Activated CD4-positive, alpha-beta T cell treated with anti-CD3 and anti-CD28 coated beads, Interleukin-2, amount 50 U/mL, for 16 hours (primary cell): ENCODE measurements at places on chromosomes 7 and 10.

- no peak for DNase-seq
Observed at GRCh38 chr7:71659622-71660021, 527.7 kb downstream of the GALNT17 start.

DNA sequence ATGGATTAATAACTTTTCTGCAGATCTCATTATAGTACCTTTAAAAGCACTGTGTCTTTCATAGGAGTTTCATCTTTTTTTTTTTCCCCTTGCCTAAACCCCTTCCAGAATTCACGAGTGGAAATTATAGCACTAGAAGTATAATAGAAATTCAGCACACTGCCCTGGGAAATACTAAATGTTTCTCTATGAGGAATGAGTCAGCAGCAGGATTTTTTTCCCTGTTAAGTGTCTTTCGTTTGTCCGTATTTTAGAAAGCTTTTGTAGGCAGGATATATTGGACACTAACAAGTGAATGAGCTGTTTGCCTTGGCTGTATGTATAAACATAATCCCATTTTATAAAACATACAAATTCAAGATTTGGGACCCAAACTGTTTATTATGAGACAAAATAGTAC is 105.8 kb downstream of the EXOC4 start:
- DNase-seq = no peak

GRCh38 chr7:132691201-132691600 is 114.9 kb upstream of the PLXNA4 start:
- no peak for DNase-seq

DNA sequence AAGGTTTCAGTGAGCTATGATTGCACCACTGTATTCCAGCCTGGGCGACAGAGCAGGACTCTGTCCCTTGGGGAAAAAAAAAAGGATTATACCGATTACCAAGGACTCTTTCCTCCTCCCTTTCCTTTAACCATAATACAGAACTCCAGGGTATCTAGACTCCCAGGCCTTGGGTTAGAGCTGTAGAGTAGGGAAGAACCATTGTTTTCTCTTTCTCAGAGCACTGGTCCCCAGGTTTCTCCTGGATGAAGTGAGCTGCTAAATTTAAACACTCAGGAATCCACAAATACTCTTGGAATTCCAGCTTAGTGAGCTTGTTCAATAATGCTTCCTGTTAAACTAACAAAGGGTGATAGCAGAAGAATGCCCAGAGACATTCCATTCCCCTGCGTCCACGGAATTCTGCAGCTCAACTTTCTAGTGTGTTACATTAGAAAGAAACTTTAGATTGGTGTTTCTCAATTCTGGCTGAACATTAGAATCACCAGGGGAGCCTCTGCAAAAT is 14.6 kb upstream of the RPEL1 start:
- DNase-seq = no peak

DNA sequence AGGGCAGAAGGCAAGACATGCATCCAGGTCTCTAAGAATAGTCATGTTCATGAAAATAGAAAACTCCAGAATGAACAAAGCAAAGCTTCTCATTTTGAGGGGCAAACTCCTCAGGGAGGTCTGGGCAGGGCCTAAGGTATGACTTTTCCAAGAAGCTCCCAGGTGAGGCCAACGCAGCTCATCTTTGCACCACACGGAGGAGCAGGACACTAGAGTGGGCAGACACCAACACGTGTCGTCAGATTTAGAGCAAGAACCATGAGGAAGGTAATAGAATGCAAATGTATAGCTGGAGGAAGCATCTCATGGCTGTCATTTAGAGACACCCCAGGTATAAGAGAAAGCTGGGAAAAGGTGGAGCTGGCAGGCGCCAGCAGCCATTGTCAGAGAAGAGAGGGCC is 95.7 kb downstream of the WDFY4 start:
- DNase-seq = no peak

DNA sequence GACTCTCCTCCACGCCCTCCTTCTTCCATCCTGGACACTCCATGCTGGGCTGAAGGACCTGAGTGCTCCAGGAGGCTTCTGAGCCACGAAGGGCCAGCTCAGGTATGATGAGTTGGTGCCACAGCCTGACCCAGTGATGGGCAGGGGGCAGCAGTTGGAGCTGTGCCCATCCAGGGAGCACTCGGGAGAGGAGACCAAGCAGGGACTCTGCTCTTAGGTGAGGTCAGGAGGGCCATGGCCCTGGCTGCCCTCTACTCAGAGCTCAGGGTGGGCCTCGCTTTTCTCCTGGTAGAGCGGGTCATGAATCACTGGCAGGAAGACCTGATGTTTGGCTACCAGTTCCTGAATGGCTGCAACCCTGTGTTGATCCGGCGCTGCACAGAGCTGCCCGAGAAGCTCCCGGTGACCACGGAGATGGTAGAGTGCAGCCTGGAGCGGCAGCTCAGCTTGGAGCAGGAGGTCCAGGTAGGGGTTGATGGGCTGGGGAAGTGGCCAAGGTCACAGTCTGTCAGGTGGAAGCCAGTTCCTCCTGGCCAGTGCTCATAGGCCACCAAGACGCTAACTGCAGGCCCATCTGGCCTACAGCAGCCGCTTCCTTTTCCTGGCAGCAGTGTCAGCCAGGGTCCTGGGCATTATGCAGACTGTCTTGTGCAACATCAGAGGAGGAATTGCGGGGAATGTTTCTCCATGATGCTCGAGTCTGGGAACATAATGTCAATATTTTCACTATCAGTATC is 50.8 kb downstream of the ALOX5 start:
- no peak for DNase-seq

GRCh38 chr7:105131033-105131656 is 117.1 kb downstream of the KMT2E start:
- peak; percentile 70 for DNase-seq

- no peak for DNase-seq
Observed at GRCh38 chr7:158803367-158803969, 25.8 kb downstream of the ESYT2 start.

DNA sequence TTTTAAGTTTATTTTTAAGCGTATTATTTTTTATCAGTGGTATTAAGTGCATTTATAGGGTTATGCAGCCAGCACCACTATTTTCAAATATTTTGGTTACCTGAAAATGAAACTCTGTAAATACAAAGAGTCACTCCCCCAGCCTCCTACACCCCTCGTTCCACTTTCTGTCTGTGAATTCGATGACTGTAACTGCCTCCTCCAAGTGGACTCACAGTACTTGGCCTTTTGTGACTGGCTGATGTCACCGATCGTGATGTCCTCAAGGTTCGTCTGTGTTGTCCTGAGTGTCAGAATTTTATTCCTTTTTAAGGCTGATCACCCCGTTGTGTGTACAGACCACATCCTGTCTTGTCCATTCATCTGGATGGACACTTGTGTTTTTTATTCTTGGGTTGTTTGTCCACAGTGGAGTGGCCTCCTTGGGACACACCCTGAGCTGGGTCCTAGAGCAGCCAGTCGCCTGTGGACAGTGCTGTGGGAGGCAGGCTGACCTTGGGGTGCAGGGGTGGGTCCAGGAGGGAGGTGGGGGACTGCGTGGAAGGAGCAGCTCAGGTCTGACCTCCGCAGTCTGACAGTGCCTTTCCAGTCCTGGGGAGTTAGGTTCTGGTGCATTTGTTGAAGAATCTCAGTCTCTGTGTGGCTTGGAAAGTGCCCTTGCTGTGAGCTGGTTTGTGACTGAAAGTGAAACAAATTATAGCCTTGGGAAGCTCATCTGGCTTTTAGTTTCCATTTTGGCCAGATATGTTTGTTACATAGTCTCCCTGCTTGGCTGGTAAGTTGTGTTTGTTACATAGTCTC is 6.9 kb downstream of the MTG1 start:
- peak; percentile 49 for DNase-seq

GRCh38 chr7:122438492-122438891 is 133.9 kb upstream of the FEZF1 start:
- no peak for DNase-seq

DNA sequence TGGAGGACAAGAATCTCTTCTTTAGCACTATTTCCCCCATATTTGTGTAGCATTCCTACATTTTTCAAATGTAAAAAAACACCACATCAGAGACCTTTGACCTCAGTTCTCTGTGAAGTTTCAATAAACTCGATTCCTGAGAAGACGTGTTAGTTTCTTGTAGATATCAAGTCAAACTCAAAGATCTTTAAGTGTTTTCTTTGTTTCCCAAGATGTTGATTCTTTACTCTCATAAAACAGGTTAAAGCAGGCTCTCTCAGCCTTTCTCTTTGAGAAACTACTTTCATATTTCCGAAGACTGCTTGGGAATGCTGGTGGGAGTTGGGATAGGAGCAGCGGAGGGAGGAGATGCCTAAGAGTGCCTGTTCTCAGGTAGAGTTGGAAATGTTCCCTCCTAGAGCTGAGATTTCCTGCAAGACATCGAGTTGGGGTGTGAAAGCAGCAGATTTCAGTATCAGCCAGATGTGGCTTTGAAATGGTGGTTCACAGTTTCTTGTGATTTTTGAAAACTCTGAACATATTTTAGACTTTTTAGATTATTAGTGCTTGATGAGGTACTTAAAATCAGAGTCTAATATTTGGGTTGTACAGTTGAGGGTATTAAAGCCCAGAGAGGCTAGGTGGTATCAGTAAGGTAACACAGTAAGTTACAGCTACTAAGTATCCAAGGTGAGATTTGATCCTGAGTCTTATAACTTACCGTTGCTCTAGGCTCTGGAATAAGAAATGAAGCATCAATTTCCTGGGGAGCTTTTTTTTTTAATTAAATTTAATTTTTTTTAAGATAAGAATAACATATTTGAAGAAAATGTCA is 13.9 kb downstream of the ADK start:
- no peak for DNase-seq

GRCh38 chr7:139901901-139902300 is 72.8 kb downstream of the TBXAS1 start:
- no peak for DNase-seq

GRCh38 chr7:70573071-70573661 is 558.8 kb upstream of the GALNT17 start:
- no peak for DNase-seq

DNA sequence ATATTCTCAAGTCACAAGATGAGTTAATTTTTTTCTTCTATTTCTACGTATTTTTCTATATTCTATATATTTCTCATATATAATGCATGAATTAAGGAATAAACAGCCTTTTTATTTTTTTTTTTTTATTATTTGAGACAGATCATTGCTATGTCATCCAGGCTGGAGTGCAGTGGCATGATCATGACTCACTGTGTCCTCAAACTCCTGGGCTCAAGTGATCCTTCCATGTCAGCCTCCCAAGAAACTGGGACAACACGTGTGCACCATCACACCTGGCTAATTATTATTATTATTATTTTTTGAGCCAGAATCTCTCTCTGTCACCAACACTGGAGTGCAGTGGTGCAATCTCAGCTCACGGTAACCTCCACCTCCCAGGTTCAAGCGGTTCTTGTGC is 1.5 kb downstream of the CLDN12 start:
- DNase-seq = no peak

DNA sequence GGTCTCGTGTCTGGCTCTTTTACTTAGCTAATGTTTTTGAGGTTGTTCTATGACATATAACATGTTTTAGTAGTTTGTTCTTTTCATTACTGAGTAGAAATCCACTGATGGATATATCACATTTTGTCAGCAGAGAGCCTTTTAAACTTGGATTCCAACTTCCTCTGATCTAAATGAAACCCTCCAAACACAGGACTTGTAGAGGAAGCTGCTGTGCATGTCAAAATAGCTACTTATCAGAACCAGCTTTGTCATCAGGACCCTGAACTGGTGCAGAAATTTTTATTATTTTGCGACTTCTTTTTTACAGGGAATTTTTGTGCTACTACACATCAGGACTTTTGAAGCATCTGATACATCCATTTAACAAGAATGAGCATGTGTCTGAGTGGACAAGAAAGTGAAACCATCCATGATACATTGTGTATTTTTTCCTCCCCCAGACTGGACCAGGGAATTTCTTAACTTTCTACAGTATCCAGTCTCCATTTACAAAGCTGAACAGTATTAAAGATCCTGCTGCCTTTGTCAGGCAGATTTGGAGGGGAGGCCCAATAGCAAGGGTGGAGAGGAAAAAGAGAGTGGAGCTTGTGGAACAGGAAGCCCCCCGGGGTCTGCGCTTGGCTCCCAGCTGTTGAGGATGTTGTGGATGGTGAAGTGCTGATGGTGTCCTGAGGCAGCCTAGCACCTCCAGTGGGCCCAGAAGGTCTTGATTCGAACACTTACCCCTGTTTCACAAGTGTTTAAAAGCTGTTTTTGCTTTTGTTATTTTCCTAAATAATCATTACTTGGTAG is 29.3 kb upstream of the MTPAP start:
- no peak for DNase-seq

DNA sequence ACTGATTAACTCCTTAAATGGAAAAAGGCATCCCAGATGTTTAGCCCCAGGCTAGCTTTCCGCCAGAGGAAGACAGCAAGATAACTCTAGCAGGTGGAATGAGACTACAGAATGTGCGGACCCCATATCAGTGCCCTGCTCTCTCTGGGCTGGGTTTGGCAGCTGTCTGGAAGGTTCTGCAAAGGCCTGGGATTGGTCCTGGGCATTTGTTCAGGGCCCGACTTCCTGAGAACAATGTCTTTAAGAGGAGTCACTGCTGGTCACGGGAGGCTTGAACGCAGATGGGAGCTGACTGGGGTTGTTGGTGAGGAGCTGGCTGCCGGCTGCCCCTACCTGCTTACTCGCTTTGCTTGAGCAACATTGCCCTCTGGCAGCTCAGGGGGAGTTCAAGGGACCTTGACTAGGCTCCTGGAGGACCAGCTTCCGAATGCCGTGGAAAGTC is 130.6 kb upstream of the BTBD16 start:
- no peak for DNase-seq

GRCh38 chr10:102603946-102604345 is 40.3 kb upstream of the TRIM8 start:
- no peak for DNase-seq

GRCh38 chr10:22554461-22555182 is 159.8 kb downstream of the PIP4K2A start:
- DNase-seq = no peak

DNA sequence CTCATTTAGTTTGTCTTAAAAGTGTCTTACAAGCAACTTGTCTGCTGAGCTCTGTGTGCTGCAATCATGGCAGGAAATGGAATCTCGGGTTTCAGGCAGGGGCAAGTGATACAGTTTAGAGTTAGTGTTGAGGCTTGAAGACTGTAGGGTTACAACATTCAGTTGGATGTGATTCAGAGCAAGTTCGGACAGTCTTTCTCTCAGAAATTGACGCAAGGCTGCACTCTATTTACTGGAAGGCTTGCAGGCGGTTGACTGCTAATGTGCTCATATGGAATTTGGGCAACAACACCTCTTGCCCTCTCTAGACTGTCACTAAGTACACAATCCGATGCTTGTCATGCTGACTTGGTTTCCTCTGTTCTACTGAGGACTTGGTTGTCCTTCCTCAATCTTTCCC is 161.7 kb upstream of the BMPER start:
- DNase-seq = no peak
